ENCODE measurements at places on chromosomes 6 and 20. TPM values are rescaled to one million over a fixed set of nuclear protein-coding genes. Genes with fewer than 3 reads are reported as not detected.

The C6orf163 gene
- 1.5 TPM for total RNA-seq

The BPI gene
- not detected for total RNA-seq

The IL17A gene
- total RNA-seq = not detected

The TMEM170B gene
- total RNA-seq = 0.54 TPM

The PRPH2 gene
- total RNA-seq = 1.5 TPM

The SCUBE3 gene
- 31.5 TPM for total RNA-seq

The STMND1 gene
- not detected for total RNA-seq

The STMN3 gene
- total RNA-seq = 26.8 TPM

The TBXT gene
- total RNA-seq = not detected

The EDEM2 gene
- 34.9 TPM for total RNA-seq

The C6orf118 gene
- not detected for total RNA-seq

The FOXA2 gene
- total RNA-seq = not detected

All from GM23248 (cell line).